ENCODE measurements at places on chromosomes 4 and X.

- no peak for DNase-seq
Measured at GRCh38 chrX:154967603-154968002, 54.9 kb downstream of the F8 start.

DNA sequence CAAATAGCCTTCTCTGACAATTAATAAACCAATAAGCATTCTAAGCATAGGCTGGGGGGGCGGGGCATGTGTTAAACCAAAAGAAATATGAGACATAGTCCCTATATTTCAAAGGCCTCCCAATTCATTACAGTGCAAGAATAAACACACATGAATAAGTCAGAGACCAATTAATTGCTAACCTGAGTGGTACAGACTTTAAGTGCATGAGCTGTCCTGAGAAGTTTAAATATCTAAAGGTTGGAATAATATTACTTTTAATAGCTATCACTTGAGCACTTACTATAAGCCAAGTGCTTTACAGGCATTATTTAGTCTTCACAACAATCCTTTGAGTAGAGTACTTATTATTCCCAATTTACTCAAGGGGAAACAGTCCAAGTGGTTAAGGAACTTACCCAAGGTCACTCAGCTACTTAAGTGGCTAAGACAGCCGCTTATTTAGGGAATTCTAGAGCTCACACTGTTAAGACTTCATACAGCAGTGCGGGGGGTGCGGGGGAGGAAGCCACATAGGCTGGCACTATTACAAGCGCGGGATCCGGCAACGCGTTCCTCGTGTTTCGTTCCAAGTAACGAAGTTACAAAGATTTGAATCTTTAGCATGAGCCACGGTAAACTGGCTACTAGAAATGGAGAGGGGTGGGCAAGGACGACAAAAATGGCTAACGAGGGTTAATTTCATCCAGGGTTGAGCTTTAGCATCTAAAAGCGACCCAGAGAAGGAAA is 1.4 kb downstream of the THOC2 start:
- no peak for DNase-seq

DNA sequence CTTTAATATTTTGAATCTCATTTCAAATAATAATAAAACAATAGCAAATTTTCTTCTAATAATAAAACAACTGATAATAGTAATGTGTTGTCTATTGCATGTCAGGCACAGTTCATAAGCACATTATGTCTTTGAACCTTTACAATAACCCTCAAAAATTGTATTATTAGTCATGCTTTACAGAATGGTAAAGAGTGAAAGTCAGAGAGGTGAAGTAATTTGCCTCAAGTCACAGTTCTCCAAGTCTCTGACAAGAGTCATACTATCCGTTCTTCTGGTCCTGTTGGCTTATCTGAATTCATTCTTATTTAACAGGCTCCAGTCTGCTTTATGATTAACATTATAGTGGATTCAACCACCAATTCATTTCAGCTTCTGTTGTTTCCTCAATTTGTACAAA is 313.0 kb downstream of the AFF2 start:
- no peak for DNase-seq

GRCh38 chrX:134642386-134642785 is 15.9 kb downstream of the PLAC1 start:
- DNase-seq = no peak

- DNase-seq = no peak
Measured at GRCh38 chr4:141646969-141647368, 10.6 kb downstream of the IL15 start.
